Kidney (tissue), 22 donors: ENCODE measurements at places on chromosomes 7 and 10. TPM values are rescaled to one million over a fixed set of nuclear protein-coding genes. Genes with fewer than 3 reads are reported as not detected.

The RAPGEF5 gene
- 3.9 TPM for polyA plus RNA-seq

The FGL2 gene
- 27.5 TPM for polyA plus RNA-seq

The WNT2 gene
- 0.49 TPM for polyA plus RNA-seq

The TTYH3 gene
- polyA plus RNA-seq = 22.5 TPM

DNA sequence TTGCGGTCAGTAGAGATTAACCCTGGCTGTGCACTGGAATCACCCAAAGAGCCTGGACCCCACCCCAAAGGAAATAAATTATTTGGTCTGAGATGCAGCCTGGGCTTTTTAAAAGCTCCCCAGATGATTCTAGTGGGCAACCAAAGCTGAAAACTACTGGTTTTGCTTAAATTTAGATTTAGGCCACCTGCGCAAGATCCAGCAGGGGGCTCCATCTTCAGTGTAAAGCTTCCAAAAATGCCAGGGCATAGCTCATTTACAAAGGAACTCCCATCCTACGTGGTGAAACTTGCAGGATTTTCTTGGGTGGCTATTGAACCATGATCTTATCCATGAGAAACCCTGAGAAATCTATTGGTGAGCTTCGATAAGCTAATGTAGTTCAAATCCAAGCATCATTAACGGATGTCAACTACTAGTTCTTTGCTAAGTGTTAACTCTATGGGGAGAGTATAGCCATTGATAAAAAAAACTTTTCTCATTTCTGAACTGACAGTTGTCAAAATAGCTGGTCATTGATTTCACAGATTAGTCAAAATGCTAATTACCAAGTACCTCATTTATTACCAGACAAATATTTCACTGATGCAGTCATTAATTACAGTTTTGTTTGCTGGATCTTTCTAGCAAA, 315.3 kb downstream of the LHFPL3 start:
- no peak for DNase-seq

The WIPF3 gene
- 3.8 TPM for polyA plus RNA-seq

DNA sequence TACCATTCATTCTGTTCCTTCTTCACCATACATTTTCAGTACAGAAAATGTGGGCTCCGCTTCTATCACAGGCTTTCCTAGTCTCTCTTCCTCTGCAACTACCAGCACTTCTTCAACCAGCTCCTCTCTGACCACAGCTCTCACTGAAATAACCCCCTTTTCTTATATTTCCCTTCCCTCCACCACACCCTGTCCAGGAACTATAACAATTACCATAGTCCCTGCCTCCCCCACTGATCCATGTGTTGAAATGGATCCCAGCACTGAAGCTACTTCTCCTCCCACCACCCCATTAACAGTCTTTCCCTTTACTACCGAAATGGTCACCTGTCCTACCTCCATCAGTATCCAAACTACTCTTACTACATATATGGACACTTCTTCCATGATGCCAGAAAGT, 9.5 kb upstream of the MUC12 start:
- DNase-seq = no peak

DNA sequence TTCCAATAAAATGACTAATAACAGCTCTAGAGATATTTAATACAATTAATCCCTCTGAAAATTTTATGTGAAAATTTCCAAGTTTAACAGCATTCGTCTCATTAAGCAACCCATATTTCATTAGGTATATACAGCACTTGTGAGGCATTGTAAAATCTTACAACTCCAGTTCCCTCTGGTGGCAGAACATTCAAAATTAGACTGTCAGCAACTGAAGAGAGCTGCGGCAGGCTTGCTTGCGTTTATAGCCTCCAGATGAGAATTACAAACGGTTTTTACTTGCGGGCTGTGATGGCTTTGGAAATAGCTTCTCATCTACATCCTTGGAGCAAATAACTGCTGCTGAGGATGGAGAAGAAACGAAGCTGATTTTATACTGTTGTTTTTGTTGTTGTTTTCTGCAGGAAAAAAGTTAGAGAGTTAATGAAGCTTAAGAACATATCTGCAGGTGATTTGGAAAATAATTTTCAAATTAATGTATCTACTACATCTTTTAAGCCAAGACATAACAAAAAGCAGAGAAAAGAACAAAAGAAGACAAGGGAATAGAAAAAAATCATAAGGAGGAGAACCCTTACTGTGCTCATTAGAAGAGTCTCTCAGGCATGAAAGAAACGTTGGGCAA, 171.3 kb downstream of the MAGI2 start:
- DNase-seq = peak; percentile 78

GRCh38 chr7:148144827-148145226, 445.7 kb upstream of the C7orf33 start:
- no peak for DNase-seq

- no peak for DNase-seq
These were observed 28.6 kb upstream of the SLC16A12 start for GRCh38 chr10:89563861-89564478.

The SFTPD gene
- polyA plus RNA-seq = 1.7 TPM

The ASZ1 gene
- not detected for polyA plus RNA-seq

The C10orf67 gene
- polyA plus RNA-seq = 1.1 TPM

The SPDYE5 gene
- not detected for polyA plus RNA-seq

The NRP1 gene
- 40.5 TPM for polyA plus RNA-seq

- DNase-seq = peak; percentile 33
These were observed 26.1 kb downstream of the ANXA8 start for GRCh38 chr10:47457826-47458225.

GRCh38 chr10:87771871-87772500, 46.0 kb downstream of the ATAD1 start:
- DNase-seq = peak; percentile 36

GRCh38 chr10:118373786-118374185, 31.7 kb upstream of the FAM204A start:
- no peak for DNase-seq
